ENCODE measurements at places on chromosomes 2 and 18. TPM values are rescaled to one million over a fixed set of nuclear protein-coding genes. Genes with fewer than 3 reads are reported as not detected.
A peak's percentile ranks its signal among the peaks of the same experiment; 100 is the strongest.

PLGLB2 gene
- 0.78 TPM for polyA plus RNA-seq

GRCh38 chr2:29360016-29360784 is 245.0 kb downstream of the CLIP4 start:
- DNase-seq = no peak

VWC2L gene
- polyA plus RNA-seq = not detected

RGPD3 gene
- 0.07 TPM for polyA plus RNA-seq

GRCh38 chr2:121286506-121286905 is 1.5 kb upstream of the TFCP2L1 start:
- no peak for DNase-seq

DNA sequence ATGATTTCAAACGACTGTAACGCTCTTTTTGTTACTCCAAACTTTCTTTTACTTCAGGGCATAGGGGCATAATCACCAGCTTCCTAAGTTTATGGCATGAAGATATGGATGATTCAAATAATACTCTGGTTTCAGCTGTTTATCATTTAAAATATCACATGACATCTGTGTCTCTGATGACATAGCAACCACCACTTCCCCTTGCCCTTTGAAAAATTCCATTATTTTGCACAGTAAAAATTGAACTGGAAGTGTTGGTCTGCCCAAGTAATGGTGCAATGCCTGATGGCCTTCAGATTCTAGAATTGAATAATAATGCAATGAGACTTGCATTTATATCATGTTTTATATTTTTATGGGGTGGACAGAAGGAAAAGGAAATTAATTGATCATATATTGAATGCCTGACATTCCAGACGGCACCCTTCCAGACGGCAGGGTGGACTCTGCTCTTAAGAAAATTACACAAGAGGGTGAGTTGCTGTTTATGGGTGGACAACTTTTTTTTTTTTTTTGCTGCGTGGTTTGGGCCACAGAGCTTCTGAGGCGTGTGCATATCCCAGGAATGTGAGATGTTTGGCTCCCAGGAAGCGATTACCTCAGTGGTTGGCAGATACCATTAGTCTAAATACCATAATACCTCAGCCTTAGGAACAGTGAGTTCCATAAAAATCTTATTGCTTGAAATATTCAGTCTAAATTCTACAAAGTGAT is 101.7 kb upstream of the ZNF521 start:
- no peak for DNase-seq

GRCh38 chr18:14747513-14748474 is at the start of gene ANKRD30B:
Gene ANKRD30B, plus strand, starts transcription at chr18:14748172. Its CDS starts 248 bp downstream, at chr18:14748420.
- DNase-seq = no peak

GRCh38 chr2:222982010-222982908 is 69.7 kb upstream of the KCNE4 start:
- DNase-seq = peak; percentile 47

DNA sequence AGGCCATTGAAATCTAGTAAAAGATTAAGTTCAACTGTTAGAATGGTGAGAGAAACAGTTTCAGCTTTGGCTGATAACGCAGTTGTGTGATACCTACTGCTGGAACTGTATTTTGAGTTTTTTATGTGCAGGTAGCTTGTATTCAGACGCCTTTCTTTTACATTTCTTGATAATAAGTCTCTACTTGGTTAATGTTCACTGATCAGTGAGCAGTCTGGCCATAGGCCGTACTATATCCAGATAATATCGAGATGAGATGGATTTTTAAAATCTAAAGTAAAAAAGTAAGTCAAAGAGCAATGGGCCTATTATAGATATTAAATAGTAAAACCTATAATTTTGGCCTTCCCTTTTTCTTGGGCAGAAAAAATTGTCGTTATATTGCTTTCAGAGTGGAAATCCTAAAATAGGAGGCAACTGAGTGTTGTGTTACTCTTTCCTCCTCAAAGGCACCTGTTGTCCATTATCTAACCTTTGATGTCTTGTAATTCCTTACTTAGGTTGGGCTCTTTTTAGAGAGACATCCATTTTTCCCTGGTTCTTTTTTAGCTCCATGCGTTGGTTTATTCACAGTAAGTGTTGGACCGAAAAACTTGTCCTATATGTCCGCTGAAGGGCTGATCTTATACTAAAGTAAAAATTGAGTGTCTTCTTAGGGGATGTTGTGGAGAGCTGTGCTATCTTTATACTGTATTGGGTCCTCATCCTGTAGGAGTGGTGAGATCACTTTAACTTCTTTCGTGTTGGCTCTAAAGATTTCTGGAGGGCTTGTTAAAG is 1.7 kb downstream of the EML4 start:
- no peak for DNase-seq

CD8A gene
- polyA plus RNA-seq = 0.35 TPM

DNA sequence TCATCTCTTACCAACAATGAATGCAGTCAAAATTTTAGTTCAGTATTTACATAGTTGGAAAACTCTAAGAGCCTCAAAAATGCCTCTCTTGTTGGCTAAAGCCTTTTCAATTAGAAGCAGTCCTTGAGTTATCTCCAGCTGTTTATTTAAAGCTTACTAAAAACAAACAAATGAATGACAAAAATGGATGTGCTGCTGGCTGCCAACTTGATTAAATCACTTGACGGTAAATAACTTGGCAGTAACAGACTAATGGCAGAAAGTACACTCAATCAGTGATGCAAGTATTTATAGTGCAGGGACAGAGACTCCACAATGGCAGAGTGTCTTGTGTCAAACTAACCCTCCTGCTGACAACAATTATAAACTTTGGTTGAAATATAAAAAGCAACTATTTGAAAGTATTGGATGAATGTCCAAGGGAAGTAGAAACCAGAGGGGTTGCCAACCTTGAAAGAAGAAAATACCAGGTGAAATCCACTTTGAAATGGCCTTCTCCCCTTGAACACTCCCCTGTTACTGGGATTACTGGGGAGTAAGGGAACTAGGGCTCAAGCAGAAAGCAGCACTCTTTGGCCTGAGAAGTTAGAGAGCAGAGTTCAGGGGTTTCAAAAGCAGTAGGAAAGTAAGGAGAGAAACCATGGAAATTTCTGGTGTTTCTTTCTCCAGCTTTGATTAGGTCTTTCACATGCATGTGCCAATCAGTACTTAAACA is 245.2 kb upstream of the SPHKAP start:
- DNase-seq = no peak
